ENCODE measurements at places on chromosomes 7 and 10.

DNA sequence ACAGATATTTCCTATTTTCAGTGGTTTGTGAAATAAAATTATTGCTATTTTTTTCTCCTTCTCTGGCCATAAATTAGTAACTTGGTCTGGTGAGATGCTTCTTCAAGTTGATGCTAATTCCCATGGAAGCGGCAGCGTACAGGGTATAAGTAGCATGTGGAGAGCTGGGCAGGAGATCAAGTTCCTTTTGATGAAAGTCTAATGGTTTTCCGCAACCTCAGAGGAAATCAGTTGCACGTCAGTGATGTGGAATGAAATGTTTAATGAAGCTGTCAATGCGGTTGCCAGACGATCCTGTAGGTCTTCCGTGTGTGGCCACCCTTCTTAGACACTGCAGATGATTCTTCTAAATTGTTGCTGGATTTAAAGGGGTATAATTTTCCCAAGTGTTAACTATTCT is 236.4 kb upstream of the GRM3 start:
- no peak for DNase-seq

DNA sequence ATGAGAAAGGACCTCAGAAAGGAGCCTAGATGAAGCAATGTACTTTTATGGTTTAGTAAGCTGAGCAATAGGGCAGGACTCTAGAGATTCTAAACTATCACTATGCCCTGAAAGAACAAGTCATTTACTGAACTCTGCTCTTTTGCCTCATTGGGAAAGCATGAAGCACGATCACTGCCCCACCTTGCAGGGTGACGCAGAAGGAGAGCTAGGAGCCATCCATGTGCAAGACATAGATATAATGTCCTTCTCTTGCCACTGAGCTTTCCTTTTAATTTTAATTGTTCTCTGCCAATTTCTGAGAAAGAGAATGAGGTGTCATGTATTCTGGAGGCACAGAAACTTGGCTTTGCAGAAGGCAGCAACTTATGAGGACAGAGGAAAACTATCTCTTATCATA is 108.3 kb downstream of the SORCS1 start:
- DNase-seq: no peak

GRCh38 chr10:21525367-21526187 is at the start of gene SKIDA1:
Gene SKIDA1, minus strand, starts transcription at chr10:21525682. Its CDS starts 7,860 bp downstream, at chr10:21517822.
- peak; percentile 47 for DNase-seq

GRCh38 chr7:88337572-88337971 is 30.9 kb upstream of the STEAP4 start:
- DNase-seq: no peak

DNA sequence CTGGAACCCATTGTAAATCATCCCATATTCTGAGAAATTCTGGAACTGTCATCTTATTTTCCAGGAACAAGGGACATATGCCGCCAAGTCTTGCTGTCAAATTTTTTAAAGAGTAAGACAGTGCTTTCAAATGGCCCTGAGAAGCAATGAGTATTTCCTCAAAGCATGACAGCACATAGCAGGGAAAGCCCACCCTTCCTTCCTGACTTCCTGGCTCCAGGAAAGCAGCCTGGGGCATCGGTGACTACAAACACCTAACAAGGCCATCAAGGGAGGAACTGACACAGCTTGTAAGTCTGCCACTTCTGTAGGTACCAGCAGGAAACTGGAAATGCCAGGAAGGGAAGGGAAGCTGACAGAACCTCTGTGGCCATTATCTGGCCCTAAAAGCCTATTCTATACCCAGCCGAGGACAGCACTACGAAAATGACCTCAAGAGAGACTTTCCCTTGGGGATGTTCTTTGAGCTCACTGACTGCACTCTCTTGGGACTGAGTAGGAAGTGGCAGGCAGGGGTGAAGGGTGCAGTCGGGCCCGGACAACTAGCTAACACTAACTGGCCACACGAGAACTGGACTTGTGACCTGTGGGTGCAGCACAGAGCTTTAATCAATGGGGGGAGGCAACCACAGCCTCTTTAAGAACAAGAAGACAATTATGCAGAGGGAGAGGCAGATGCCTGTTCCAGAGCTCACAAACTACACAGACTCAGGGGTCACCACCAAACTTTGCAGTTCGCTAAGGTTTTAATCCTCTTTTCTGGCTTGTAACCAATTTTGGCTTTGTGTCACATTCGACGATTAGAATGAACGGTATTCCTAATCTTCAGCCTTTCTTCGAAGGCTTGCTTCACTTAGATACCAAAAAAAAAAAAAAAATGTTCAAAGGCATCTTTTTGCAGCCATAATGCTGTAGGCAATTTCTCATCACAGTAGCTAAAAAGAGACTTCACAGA is 52.0 kb downstream of the GRB10 start:
- no peak for DNase-seq

- no peak for DNase-seq
Observed at GRCh38 chr7:3277604-3278572, 23.2 kb upstream of the SDK1 start.

- DNase-seq: no peak
Observed at GRCh38 chr7:101916876-101917275, 99.5 kb downstream of the CUX1 start.

DNA sequence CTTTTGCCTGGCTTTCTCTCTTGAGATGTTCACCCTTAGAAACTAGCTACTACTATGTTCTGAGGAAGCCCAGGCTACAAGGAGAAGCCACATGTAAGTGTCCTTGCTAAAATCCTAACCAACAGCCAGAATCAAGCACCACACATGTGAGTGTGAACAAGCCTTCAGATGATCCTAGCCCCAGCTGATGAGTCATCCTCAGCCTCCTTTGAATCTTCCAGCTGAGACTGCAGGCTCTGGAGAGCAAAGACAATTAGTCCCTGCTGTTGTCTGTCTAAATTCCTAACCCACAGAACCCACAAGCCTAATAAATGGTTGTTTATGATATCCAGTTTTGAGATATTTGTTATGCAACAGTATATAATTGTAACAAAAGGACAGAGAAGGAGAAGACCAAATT is 92.8 kb upstream of the TAC1 start:
- DNase-seq: no peak

DNA sequence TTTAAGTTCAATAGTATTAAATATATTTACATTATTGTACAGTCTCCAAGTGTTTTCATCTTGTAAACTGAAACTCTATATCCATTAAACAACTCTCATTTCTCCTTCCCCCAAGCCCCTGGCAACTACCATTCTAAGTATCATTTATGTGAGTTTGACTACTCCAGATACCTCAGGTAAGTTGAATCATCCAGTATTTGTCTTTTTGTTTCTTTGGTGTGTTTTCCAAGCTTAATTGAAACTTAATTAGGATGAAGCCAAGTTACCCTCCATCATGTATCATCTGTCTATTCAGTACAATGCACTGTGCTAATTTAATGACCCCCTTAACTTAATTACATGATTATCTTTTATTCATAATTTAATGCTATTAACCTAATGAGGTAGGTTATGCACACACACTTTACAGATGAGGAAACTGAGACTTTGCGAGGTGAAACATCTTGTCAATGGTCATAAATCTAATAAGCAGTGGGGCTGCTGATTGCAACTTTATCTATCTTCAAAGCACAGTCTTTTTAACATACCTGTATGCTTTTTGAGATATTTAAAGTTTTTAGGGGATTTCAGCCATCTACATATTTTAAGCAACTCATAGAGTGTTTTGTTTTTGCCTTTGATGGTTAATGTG is 663 bp downstream of the MACC1 start:
- DNase-seq: no peak

DNA sequence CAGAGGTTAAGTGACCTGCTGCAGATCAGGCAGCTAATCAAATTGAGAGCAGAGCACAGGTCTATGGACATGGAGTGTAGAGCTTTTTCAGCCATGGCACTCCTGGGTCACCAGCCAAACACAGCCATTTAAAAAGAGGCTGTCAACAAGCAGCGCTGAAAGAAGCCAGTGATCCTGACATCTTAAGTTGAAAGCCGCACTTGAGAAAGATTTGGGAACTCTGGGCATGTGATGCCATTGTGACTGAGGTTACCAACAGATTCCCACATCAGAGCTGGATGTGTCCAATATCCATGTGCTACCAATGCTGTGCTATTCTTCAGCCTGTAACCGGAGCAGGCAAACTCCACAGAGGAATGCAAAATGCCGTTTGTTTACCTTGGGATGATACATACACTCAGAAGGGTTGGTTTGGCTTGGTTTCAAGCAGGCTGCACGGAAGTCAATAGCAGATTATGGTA is 56.2 kb upstream of the ABLIM1 start:
- no peak for DNase-seq
